ENCODE measurements at places on chromosomes 1 and 21.

DNA sequence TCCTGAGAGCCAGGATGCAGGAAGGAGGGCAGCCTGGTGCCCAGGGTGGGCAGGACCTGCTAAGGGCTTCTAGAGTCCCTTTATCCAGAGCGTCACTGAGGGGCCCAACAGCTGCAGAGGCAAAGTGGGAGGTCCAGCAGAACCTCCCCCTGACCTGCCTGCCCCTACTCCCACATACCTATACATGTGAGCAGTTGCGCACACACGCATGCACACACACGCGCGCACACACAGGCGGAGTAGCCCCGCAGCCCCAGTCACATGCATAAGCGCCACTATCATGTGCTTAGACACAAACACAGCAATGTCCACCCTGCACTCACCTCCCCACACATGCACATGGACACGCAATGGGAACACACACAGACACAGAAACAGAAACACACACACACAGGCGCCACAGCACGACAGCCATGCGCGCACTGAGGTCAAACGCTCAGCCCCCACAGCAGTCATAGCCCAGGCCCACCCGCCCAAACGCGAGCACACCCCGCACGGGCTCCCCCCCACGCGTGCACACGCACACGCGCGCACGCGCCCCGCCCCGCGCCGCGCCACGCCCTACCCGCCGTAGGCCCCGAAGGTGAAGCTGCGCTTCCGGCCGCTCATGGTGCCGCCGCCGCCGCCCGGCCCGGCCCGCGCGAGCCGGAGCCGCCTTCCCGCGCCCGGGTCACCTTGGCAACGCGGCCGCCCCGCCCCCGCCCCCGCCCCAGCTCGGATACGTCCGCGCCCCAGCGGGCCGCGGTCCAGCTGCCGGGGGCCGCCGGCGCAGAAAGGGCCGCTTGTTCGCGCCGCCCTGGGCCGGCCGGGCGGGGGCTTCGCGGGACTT is 17.7 kb downstream of the RAP1GAP start:
- no peak for DNase-seq

- no peak for DNase-seq
Measured at GRCh38 chr1:40389871-40390560, 16.5 kb downstream of the SMAP2 start.

- no peak for DNase-seq
Measured at GRCh38 chr1:44267438-44267837, 54.2 kb downstream of the DMAP1 start.

DNA sequence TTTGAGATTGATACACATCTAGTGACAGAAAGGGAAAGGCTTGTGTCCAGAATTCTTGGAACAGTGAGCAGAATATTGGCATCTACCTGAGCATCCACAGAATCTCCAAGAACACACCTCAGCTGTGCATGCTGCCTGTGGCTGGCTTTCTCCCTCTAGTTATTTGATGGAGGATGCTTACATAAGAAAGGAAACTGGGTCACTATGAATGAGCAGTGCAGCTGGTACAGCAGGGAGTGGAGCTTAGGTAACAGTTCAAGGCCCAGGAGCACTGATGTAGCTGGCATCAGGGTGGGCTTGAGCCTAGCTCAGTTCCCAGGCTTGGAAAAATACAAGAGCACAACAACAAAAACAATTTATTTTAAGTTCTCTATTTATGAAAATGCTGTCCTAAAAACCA is 26.3 kb downstream of the RGS8 start:
- no peak for DNase-seq

DNA sequence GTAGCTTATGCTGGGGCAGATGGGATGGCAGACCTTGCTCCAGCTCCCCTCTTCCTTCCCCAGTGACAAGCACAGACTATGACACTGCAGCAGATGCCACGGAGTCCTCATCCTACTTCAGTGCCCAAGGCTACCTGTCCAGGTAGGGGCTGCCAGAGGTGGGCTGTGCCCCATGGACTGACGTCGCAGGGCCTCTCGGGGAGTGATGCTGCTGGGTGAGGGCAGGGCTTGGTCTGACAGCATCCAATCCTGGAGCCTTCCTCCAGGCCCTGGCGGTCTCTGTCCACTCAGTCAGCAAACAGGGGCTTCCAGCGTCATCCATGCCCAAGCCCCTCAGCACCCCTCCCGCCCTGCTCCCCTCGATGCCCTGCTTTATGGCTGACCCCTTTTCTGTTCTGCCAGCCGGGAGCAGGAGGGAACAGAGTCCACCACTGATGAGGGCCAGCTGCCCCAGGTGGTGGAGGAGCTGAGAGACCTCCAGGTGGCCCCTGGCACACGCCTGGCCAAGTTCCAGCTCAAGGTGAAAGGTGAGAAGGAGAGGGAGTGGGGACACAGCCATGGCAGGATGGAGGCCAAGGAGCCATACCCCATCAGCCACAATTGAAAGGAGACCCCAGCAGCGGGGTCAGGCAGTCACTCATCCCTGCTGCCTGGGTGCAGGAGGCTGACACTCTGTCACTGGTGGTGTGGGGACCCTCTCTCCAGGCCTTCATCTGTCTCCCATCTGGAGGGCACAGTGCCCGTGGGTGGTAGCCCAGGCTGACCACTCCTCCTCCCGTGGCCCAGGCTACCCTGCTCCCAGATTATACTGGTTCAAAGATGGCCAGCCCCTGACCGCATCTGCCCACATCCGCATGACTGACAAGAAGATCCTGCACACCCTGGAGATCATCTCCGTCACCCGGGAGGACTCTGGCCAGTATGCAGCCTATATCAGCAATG is 73.6 kb downstream of the TRIM11 start:
- DNase-seq: no peak

GRCh38 chr1:219443763-219444162 is 169.1 kb downstream of the ZC3H11B start:
- no peak for DNase-seq

GRCh38 chr1:161499099-161500039 is 5.9 kb upstream of the FCGR2A start:
- no peak for DNase-seq

DNA sequence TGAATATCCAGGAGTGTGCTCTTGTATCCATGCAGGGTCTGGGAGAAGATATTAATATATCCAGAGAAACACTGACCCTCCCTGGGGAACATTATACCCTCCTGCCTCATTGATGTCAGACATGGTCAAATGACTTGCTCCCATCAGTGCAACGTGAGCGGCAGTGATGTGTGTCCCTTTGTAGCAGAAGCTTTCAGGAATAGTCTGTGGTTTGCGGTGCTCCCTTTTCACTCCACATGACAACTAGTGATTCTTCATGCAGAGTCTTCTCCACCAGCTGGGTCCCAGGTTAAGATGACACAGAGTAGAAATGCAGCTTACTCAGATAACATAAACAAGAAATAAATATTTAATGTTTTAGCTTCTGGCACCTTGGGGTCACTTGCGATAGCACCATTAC is 31.9 kb upstream of the LYPD8 start:
- DNase-seq: no peak

GRCh38 chr1:180631194-180631765 is 542 bp upstream of the XPR1 start:
- no peak for DNase-seq

GRCh38 chr21:18894387-18894786 is 490.8 kb upstream of the TMPRSS15 start:
- DNase-seq: no peak

GRCh38 chr21:43921571-43921978 is 56.6 kb downstream of the AGPAT3 start:
- DNase-seq: peak; percentile 7

- no peak for DNase-seq
Measured at GRCh38 chr1:212915245-212916091, 34.9 kb upstream of the VASH2 start.

DNA sequence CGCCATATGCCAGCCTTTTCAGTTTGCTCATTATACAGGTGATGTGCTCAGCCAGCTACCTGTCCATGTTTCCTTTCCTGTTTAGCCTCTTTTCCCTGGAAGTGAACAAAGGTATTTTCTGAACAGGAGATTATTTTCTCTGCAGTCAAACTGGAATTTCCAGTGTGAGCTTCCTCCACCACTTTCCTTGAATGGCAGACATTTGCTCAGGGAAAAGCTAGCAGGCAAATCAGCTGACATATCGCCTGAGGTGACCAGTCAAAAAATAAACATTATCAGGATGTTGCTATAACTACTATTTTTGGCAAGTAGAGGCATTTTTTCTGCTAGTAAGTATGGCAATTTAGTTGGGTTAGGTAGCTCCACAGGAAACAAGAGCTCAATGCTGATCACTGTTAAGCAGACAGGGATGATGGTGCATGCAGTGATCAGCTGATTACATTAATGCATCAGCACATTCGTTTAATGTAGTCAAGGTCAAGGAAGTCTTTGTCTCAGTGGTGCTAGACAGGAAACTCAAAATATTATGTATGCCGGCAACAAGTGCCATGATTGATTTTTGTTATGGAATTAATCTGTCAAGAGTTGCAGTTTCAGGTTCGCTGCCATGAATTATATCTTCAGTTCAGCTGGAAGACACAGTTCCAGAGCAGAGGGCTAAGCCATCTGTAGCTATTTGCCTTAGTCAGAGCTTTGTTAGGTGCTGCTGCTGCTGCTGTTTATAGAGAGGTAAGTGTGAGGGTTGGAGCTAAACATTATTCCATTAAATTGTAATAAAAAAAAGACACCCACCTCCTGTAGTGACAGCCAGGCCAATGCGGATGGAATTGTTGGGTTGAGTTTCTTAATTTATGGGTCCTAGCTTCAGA is 179.7 kb upstream of the ST6GALNAC5 start:
- DNase-seq: no peak

GRCh38 chr21:25370311-25370744 is 237.0 kb downstream of the MRPL39 start:
- DNase-seq: no peak

GRCh38 chr1:112508278-112509004 is at the start of gene WNT2B:
Gene WNT2B, plus strand, starts transcription at chr1:112508965. Its CDS starts 298 bp downstream, at chr1:112509263.
- DNase-seq: peak; percentile 42

DNA sequence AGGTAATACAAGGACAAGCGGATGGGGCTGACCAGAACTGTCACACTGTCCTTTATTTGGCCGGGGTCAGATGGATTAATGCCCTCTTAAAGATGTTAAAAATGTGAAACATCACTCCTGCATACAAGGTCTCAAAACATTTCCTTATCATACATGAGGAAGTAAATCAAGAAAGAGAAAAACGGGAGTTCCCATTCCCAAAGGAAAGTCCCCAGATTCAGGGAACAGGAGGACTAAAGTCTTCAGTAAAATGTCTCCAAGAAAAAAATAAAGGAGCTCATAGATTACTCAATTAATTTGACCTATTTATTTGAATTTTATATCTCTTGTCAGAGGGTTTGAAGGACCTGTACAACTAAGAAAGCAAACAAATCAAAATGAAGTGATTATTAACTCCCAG is 13.4 kb upstream of the HSD11B1 start:
- DNase-seq: no peak

DNA sequence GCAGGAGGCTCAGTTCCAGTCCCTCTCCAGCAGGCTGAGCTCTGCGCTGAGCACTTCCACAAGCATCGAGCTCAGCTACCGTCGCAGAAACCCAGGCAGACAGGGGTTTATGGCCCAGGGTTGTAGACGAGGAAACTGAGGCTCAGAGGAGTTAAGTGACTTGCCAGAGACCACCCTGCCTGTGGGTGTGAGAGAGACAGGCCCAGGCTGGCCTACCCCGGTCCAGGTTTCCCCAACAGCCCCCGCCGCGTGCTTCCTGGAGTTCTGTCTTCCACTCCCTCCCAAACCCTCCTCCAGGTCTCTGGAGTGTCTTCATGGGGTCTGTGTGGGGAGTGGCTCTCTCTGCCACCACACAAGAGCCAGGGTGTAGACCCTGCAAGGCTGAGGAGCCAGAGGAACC is 615.9 kb downstream of the PTPRU start:
- DNase-seq: no peak

GRCh38 chr1:44144962-44145756 is 3.7 kb upstream of the KLF18 start:
- DNase-seq: no peak

- no peak for DNase-seq
Measured at GRCh38 chr1:184020328-184020727, 17.2 kb downstream of the COLGALT2 start.

- DNase-seq: peak; percentile 61
Measured at GRCh38 chr1:146036965-146037646, 15.6 kb upstream of the HJV start.

- no peak for DNase-seq
Measured at GRCh38 chr1:201845331-201846083, 16.6 kb downstream of the IPO9 start.

DNA sequence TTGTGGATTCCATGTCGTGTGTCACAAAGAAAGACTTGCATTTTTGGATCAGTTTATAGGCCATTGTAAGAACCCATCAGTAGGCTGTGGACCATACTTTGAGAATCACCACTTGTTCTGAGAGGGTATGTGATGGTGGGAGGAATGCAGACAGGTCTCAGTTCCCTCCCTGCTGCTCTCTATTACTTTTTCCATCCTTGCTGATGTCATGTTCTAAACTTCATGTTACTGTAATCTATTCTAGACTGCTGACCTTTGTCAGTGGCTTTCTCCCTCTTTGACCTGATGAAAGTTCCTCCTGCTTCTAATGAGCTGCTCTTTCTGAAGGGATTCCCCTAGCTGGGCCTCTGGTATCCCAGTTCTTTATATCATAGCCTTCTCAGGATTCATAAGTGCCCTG is 46.1 kb downstream of the ST3GAL3 start:
- DNase-seq: no peak

DNA sequence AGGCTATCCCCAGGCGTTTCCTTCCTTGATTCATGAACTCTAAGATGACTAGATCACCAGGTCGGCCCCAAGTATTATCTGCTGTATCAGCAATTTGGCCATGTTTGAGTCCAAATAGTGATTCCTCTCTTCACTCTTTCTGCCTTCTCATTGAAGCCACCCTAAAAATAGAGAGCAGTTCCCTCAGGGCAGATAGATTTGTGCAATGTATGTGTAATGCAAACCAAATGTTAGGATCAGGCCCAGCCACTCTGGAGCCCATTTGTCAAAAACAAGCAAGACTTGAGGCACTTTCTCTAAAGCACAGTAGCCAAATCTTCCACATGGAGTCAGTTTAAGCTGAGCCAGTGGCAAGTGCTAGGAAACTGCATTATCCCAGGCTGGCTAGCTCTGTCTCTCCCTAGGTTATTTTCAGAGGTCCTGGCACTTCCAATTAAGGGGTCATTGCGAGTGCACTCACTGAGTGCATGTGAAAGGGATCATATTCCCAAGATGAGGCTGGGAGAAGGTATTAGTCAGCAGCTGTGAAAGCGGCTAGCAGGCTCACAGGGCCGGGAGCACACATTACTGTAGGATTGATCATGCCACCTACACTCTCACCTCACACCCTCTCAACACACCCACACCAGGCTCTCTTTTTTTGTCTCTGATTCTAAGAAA is 97.9 kb upstream of the RAB3GAP2 start:
- no peak for DNase-seq

DNA sequence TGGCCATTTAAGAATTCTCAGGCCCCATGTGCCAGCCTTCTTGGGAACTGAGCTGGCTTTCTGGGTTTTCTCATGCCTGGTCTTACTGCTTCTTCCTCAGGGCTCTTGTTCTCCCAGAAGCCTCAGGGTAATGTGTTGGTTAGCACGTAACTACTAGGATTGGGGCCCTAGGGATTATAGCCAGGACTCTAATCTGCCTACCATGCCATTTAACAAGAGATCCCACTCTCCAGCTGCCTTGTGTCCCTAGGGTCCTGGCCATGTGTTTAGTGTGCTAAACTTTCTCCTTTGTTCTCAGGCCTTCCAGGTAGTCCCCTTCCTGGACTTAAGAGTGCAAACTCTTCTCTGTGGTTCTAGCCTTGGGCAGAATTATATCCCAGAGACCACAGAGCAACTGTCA is 2.2 kb upstream of the SH3BGRL3 start:
- DNase-seq: no peak

- DNase-seq: no peak
Measured at GRCh38 chr21:27759091-27759659, 792.3 kb upstream of the ADAMTS5 start.

Data from activated naive CD4-positive, alpha-beta T cell (primary cell).